ENCODE measurements at places on chromosomes 5 and 9. TPM values are rescaled to one million over a fixed set of nuclear protein-coding genes. Genes with fewer than 3 reads are reported as not detected.

The PCDHA11 gene
- 0.51 TPM for total RNA-seq

The TCF7 gene
- 0.82 TPM for total RNA-seq

The LRRTM2 gene
- 0.51 TPM for total RNA-seq

The PDZD2 gene
- total RNA-seq, result 28.6 TPM

The INSYN2B gene
- 0.21 TPM for total RNA-seq

The MEIKIN gene
- total RNA-seq, result 3.9 TPM

The NIPAL4 gene
- 2.1 TPM for total RNA-seq

The FOXE1 gene
- 6.8 TPM for total RNA-seq

The DEPDC1B gene
- total RNA-seq, result 10.5 TPM

GRCh38 chr9:127738666-127739065, 3.6 kb upstream of the TOR2A start:
- DNase-seq, result no peak

DNA sequence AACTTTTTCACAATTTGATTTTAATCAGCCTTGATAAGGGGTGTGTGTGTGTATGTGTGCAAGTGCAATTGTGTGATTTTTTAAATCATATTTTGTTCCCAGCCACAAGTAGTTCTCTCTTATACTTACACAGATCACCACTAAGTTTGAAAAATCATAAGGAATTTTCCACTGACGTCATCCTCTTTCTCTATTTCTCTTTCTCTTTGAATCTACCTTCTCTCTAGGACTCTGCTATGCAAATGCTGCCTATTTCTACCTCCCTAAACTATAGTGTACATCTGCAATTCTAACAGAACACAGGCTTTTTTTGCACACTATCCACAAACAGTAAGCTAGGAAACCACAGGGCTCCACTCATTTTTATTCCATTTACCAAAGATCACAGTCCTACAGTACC, 254.6 kb upstream of the CYLC2 start:
- DNase-seq, result no peak

- no peak for DNase-seq
These were observed 402.3 kb downstream of the DEPDC1B start for GRCh38 chr5:60297658-60298057.

- no peak for DNase-seq
These were observed 9.8 kb downstream of the CXCL14 start for GRCh38 chr5:135568923-135569360.

GRCh38 chr5:28743025-28743715, 1704.8 kb upstream of the CDH9 start:
- peak; percentile 20 for DNase-seq

DNA sequence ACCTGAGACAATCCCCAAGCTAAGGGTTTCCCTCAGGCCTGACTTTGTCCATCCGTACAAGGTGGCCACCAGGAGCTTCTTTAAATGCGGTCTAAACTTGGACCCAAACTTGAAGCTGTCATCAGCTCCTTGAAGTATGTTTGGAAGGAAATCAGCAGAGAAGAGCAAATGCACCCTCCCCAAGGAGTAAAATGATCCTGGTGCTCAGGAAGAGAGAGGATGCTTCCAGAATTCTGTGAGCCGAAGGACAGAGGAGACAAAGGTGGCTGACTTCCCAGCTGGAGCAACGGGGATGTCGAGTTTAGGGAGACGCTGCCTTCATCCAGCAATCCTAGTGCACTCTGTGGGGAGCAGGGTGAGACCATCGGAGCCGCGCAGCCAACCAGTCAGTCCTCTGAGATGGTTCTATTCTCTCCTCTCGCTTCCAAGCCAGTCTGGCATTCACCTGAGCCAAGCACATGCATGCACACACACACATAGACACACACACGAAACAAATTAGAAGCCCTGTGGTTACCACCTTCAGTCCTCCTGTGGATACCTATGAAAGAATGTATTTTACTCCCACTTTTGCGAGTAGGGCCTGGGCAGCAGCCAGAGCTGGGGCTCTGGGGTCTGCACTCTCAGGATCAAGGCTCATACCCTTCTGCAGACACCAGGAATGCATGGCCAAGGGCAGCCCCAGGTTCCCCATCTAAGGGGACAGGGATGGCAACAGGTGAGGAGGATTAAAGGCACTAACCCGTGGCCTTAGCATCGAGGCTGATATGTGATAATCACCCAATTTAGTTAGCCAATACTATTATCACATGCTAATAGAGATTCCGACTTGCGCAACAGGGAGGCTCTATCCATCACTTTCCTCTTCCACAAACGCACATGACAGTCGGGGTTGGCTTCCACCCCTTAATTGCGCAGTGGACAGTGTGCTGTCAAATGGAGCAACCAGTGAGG, 75.8 kb downstream of the GTF3C4 start:
- peak; percentile 52 for DNase-seq

- no peak for DNase-seq
These were observed 179.5 kb upstream of the ZNF462 start for GRCh38 chr9:106683454-106683853.

GRCh38 chr9:134562146-134562849, 79.3 kb upstream of the COL5A1 start:
- no peak for DNase-seq

DNA sequence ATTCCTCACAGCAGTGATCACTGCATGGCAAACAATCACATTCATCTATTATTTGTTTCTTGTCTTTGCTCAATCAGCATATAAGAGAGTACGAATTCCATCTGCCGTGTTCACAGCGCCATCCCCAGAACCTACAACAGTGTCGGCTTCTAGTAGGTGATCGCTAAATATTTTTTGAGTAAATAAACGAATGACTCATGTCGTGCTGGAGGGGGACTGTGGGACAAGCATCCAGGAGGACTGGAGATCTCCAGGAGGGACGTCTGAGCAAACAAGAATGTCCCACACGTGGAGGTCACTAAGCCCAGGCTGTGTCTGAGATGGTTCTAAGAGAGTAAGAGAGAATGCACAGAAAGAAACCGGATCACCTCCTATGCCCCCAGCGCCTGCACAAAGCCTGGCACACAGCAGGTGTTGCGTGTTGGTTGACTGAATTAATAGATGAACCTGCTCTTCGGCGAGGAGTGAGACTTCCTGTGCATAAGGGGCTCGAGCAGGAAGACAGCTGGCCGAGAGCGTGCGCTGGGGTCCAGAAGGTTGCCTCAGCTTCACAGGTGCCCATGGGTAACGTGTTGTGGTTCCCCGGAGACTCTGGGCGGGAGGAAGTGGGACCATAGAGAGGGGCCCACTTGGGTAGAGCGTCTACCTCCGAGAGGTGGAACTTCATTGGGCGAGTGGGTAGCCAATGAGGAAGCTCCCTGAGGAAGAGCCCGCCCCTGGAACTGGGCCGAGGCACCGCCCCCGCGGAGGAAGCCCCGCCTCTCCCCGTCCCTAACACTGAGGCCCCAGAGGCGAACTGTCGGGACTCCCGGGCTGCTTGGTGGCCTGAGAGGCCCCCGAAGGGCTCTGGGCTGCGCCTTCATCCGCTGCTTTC, 193.0 kb downstream of the MELK start:
- peak; percentile 41 for DNase-seq

DNA sequence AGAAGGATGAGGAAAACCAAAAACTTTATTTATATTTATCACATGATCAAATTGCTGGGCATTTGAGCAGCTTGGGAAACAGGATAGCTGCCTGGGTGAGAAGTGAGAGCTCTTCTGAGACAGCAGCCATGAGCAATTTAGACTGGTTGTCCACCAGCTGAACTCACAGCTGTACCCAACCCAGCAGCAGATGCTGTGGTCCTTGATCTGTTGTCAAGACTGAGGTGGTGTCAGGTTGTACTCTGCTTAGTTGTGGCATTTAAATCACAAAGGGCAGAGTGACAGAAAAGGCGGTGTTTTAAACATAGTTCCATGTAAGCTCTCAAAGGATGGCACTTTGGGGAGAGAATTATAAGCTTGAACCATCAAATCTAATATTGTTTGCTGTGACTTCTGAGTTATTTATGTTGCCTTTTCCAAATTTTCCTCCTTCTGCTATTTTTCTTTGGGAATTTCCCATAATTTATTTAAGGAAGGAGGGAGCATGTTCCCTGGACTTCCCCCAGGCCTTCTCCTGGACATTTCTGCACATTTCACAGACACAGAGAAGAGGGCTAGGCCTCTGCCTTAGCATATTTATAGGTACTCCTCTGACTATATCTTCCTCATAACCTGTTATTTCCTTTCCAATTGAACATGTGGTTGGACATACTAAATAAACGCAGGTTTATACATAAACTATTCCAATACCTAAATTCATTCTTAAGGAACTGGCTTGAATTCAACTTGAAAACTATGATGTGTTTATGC, 117.7 kb upstream of the FER start:
- DNase-seq, result peak; percentile 26

- DNase-seq, result no peak
These were observed 172.6 kb upstream of the ZNF608 start for GRCh38 chr5:124919076-124919475.

GRCh38 chr5:64384765-64385164, 121.0 kb upstream of the RGS7BP start:
- peak; percentile 13 for DNase-seq

DNA sequence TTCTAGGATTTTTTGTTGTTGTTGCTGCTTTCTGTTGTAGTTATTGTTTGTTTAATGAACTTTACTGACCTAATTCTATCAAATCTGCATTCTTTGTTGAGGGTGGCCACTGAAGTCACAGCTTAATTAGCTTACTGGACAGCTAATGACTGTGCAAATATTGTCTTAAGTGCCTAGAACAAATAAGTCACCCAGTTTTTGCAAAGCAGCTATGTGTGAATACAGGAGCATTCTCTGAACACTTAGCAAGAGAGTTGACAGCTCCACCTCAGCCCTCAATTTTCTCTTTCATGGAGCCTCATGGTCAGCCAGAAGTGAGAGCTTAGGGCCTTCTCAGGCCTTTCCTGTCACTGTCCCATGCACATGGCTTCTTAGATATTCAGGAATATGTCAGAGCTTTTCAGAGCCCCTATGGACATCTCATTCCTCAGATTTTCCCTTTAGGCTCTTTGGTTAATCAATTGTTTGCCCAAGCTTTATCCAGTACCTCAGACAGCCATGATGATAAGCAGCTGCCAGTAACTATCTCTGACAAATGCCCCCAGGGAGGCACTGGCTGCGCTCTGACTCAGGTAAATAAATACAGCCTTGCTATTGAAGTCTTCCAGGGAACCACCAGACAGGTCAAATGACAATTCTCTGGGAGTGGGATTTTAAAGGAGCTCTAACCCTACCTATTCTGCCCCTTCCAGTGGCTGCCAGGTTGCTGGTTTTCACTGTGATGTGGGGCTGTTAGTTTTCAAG, 241.4 kb upstream of the IL12B start:
- no peak for DNase-seq

- no peak for DNase-seq
These were observed 265.4 kb downstream of the EDIL3 start for GRCh38 chr5:84119252-84119651.
